ENCODE measurements at places on chromosomes 6 and 20. TPM values are rescaled to one million over a fixed set of nuclear protein-coding genes. Genes with fewer than 3 reads are reported as not detected.

Gene OR2B6
- not detected for total RNA-seq

- peak; percentile 90 for DNase-seq
Observed at GRCh38 chr20:35463455-35464300, 8.3 kb downstream of the CEP250 start.

GRCh38 chr20:62595069-62595468 lies 47.2 kb upstream of the SLCO4A1 start:
- DNase-seq: no peak

GRCh38 chr20:14865169-14865568 lies 527.8 kb upstream of the FLRT3 start:
- DNase-seq: no peak

Gene MAFB
- total RNA-seq: 0.31 TPM

DNA sequence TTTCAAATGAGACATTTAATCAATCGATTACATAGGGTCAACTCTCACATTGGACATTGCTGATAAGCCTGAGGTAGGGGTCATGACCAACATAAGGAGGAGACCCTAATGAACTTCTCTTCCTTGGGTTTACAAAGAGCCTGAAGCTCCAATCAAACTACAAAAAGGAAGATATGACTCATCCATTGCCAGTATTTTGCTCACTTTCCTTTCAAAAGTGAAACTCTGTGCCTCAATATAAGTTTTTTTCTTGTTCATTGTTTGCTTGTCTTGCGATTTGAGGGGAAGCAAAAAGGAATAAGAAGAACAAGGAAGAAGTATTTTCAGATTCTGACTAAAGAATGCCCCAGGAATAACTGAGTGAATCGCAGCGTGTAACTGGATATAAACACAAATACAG lies 38.8 kb upstream of the KHDRBS2 start:
- DNase-seq: no peak

Gene LY6G6F
- total RNA-seq: 1.1 TPM

DNA sequence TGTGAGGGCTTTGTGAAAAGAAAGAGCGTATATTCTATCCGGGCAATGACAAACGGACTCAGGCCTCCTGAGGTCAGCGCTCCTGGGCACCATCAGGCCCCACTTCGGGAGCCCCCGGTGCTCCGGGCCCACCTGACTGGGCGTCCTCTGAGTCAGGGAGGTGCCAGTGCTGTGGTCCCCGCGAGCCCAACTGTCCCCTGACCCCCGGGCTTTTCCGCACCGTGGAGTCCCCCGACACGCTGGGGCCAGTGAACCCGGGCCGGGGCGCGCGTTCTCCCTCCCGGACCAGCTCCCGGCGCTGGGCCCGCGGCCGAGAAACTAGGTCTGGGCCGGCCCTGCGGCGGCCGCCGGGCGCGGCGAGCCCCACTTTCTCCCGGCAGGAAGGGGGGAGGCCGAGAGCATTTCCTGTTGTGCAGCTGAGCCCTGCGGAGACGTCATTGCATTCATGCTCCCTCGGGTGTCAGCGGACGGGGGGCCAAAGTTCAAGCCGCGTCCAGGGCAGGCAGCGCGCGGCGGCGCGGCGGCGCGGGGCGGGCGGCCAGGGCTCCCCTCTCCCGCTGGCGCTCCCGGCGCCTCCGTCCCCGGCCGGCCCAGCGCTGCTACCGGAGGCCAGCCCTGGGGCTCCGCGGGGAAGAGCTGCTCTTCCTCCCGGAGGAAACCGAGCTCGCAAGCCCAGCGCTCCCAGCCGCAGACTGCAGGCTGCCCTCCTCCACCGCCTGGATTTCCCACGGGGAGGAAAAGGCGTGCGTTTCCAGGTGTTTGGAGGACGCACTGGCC lies 18.3 kb downstream of the HIVEP2 start:
- peak; percentile 50 for DNase-seq

DNA sequence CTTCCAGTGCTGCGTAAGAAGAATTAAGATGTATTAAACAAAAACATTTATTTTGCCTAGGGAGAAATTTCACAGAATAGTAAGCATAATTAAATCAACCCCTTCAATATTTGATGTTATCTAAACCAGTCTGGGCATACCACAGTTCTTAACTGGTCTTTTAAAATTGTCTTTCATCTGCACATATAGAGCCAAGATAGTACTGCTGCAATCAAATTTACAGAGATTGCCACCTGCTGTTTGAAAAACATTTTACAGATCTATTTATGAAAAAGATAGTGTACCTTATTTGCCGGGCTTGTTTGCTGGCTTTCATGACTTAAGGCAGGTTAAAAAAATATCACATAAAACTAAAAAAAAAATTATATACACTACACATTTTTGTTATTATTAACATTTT lies 323.2 kb downstream of the ADGRB3 start:
- DNase-seq: peak; percentile 53

Gene OSER1
- 39.8 TPM for total RNA-seq

Gene PRKN
- total RNA-seq: 0.18 TPM

DNA sequence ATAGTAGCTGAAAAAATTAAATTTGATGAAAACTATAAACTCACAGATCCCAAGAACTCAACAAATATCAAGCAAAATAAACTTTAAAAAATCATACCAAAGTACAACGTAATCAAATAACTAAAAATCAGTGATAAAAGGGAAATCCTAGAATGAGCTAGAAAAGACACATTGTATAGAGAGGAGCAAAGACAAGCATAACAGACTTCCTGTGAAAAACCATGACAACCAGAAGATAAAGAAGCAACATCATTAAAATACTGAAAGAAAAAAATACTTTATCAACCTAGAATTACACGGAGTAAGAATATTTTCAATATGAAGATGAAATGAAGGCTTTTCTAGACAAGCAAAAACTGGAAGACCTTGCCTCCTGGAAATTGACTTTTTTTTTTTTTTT lies 9.8 kb downstream of the MUC22 start:
- no peak for DNase-seq

Gene CCN2
- total RNA-seq: 42.9 TPM

All from G401 (cell line).